Adrenal gland (tissue), 19 donors: ENCODE measurements at places on chromosomes 7 and 10. TPM values are rescaled to one million over a fixed set of nuclear protein-coding genes. Genes with fewer than 3 reads are reported as not detected.

SPRN gene
- 0.84 TPM for total RNA-seq

SFR1 gene
- 5.6 TPM for total RNA-seq

PLXNA4 gene
- total RNA-seq: 3.6 TPM

GAD2 gene
- total RNA-seq: not detected

GJD4 gene
- not detected for total RNA-seq

ATRNL1 gene
- 119 TPM for total RNA-seq

BICC1 gene
- total RNA-seq: 12.8 TPM

BUB3 gene
- total RNA-seq: 79.4 TPM

OR2A12 gene
- total RNA-seq: not detected

GARIN1A gene
- 3.8 TPM for total RNA-seq

DNAJC1 gene
- 38.6 TPM for total RNA-seq

SPOCK2 gene
- total RNA-seq: 46.4 TPM

LRRD1 gene
- not detected for total RNA-seq

CD36 gene
- total RNA-seq: 224 TPM

PNLIP gene
- 1.6 TPM for total RNA-seq

PRR15 gene
- 0.46 TPM for total RNA-seq

PRSS58 gene
- total RNA-seq: not detected

ZCCHC24 gene
- 46.2 TPM for total RNA-seq

PRKG1 gene
- 71.5 TPM for total RNA-seq

TAS2R41 gene
- total RNA-seq: not detected

PRLHR gene
- not detected for total RNA-seq

HOXA7 gene
- total RNA-seq: 39.1 TPM

COX19 gene
- 18.6 TPM for total RNA-seq

MNX1 gene
- total RNA-seq: not detected

EN2 gene
- total RNA-seq: 0.11 TPM

GRM3 gene
- total RNA-seq: 0.72 TPM

OGDHL gene
- 3.9 TPM for total RNA-seq
